ENCODE measurements at places on chromosomes 5 and 9. TPM values are rescaled to one million over a fixed set of nuclear protein-coding genes. Genes with fewer than 3 reads are reported as not detected.

SLC34A3 gene
- not detected for total RNA-seq

ACTBL2 gene
- 0.03 TPM for total RNA-seq

DDX4 gene
- total RNA-seq, result not detected

GPR21 gene
- total RNA-seq, result not detected

BSPRY gene
- 0.08 TPM for total RNA-seq

GABRA1 gene
- not detected for total RNA-seq

TRIM36 gene
- total RNA-seq, result 1.5 TPM

CENPP gene
- 7.0 TPM for total RNA-seq

MAST4 gene
- total RNA-seq, result 1.6 TPM

IL4 gene
- not detected for total RNA-seq

PCDHA10 gene
- total RNA-seq, result 0.01 TPM

GIN1 gene
- 3.2 TPM for total RNA-seq

ZNF454 gene
- total RNA-seq, result not detected
